Mucosa of descending colon (tissue), 3 donors: ENCODE measurements at places on chromosomes 2 and 18. TPM values are rescaled to one million over a fixed set of nuclear protein-coding genes. Genes with fewer than 3 reads are reported as not detected.
A peak's percentile ranks its signal among the peaks of the same experiment; 100 is the strongest.

DNA sequence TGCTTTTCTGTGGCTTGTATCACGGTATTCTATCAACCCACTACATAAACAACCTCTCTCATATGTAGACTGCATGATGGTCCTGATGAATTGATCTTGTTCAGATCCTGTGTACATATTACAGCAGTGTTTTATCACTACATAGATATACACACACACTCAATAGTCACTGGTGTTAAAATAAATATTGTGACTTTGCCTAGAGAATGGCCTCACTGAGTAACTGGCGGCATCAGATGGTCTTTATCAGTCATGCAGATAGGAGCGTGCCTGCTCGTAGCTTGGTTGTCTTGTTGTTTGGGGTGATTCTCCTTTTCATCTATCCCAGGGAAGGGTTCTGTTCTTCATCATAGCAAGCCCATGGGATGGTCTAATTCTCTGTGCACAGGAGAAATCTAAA lies 18.4 kb upstream of the CTAGE1 start:
- no peak for DNase-seq

GKN2 gene
- not detected for total RNA-seq

DNA sequence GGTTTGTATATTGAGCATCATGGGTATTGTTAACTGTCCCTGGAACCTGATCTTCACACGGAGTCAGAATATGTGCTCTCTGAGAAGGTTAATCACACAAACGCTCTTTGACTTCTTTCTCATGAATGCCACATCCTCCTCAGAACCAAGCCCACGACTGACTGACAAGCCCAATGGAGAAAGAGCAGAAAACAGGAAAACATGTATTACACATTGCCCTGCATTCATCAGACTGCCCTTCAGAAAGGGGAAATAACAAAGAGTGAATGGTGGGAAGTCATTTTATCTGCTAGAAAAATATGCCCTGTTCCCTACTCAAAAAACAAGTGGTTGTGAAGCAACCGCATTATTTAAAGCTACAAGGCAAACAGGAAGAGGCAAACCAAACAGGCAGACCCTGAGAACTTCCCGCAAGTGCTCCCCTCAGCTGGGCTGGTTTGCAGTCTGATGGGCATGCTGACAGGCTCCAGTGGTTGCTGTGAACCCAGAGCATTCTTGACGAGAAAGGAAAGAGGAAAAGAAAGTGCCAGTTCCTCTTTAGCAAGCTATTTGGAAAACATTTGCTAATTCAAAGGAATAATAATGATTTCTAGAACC lies 172.9 kb upstream of the SETBP1 start:
- peak; percentile 21 for DNase-seq

DNA sequence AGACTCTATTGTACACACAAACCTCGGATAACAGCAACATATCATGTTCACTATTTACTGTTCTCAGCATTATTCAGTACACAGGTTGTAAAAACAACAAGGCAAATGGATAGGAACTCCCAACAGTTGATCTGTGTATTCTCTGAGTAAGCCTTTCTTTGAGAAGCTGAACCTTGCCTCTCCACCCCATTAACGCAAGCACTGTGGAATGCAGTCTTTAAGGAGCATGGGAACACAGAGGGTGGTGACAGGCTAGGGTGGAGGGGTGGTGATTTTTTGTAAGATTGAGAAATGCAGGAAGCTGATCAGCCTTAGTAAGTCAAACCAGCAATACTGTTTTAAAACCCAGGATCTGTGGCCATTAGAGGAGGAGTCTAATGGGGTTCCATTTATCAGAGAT lies 19.6 kb upstream of the SERPINB11 start:
- no peak for DNase-seq

BMP10 gene
- 0.43 TPM for total RNA-seq

- no peak for DNase-seq
Measured at GRCh38 chr2:5692561-5693286, 540 bp downstream of the SOX11 start.

DCAF17 gene
- 12.0 TPM for total RNA-seq

- no peak for DNase-seq
Measured at GRCh38 chr2:140701726-140702125, 1429.1 kb downstream of the LRP1B start.

- DNase-seq, result peak; percentile 76
Measured at GRCh38 chr2:241774419-241775222, 2.0 kb upstream of the GAL3ST2 start.

- no peak for DNase-seq
Measured at GRCh38 chr2:168136392-168136977, 110.9 kb downstream of the STK39 start.

SERPINB7 gene
- not detected for total RNA-seq

- DNase-seq, result no peak
Measured at GRCh38 chr2:171524018-171524401, 1.7 kb downstream of the CYBRD1 start.

CXCR2 gene
- total RNA-seq, result not detected
